ENCODE measurements at places on chromosomes 3 and 15. TPM values are rescaled to one million over a fixed set of nuclear protein-coding genes. Genes with fewer than 3 reads are reported as not detected.

DNA sequence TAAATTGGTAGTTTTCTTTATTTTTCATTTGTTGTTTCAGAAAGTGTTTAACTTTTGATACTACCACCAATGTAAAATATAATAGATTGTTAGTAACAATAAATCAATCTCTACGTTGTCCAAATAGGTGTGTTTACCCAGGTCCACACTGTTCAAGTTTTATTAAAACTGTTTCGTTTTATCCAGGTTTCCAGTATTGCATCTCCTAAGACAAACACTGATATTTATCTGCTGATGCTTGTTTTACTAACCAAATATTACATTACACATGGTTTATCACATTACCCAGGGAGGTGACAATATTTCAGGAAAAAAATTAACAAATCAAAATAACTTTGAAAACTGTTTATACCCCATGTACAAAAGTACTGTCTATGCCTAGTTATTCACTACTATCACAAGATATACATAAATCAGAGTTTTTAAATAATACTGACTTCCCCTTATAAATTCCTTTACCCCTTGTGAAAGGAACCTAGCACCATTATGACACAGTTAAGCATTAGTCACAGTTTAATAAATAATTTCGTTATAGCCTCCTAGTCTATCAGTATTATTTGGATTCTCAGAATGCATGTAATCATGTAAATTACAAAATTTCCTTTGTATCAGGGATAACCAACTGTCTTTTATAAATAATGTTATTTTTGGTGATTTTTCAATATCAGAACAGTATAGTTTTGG is 205.3 kb downstream of the ZBTB20 start:
- H3K4me1 ChIP-seq = no peaks in the 10 kb centered on the region
- no peak overlapping the region for H3K4me3 ChIP-seq
- no peaks in the 10 kb centered on the region for H3K36me3 ChIP-seq
- H3K27ac ChIP-seq = no peak overlapping the region
- no peak for DNase-seq

DNA sequence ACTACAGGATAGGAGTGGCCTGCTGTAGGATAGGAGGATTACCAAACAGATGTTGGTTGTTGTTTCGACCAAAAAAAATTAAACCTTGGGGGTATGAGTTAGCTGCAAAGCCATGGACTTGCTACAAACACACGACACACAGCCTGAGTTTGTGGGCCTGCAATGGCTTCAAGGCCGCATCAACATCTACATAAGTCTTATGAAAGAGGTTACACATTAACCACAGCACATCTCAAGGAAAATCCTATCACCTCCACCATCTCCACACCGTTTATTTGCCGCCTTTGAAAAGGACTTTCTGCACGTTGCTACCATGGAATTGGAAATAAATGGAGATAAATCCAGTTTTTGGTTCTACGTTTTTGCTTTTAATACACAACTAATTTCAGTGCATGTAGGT is 23.0 kb downstream of the LRIG1 start:
- H3K4me1 ChIP-seq = peaks cover 17% of the 10 kb centered on the region
- H3K36me3 ChIP-seq = no peaks in the 10 kb centered on the region
- H3K4me3 ChIP-seq = no peak overlapping the region
- DNase-seq = no peak
- no peaks in the 10 kb centered on the region for H3K27me3 ChIP-seq
- H3K27ac ChIP-seq = no peak overlapping the region

KY gene
- polyA plus RNA-seq = 0.09 TPM

SEC11A gene
- polyA plus RNA-seq = 76.1 TPM

GRCh38 chr3:396293-396692 is 199.7 kb downstream of the CHL1 start:
- H3K4me1 ChIP-seq = no peaks in the 10 kb centered on the region
- H3K4me3 ChIP-seq = no peak overlapping the region
- H3K36me3 ChIP-seq = no peaks in the 10 kb centered on the region

FEZF2 gene
- polyA plus RNA-seq = not detected

DNA sequence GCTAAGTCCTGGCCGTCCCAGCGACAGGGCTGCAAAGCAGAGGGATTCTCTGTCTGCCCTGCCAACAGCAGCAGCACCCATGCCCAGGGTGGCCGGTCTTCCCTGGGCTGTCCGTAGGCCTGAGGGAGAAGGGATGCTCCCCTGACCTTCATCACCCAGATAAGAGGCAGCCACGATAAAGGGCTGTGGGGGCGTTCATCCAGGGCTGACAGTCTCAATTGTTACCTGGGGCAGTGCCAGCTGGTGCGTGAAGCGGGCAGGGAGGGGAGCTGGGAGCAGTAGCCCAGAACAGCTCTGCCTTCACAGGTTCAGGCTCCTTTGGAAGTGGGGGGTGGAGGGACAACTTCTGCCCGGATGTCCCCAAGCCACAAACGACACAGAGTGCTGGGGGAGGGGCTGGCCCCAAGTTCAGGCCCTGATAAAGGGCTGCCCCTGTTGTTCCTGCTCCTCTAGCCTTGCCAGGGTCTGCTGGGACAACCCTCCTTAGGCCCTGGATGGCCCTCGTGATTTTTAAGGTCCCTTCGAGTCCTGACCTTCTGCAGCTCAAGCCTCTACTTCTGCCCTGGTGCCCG is 94.7 kb downstream of the RAB11A start:
- H3K27me3 ChIP-seq = no peaks in the 10 kb centered on the region
- H3K4me3 ChIP-seq = no peak overlapping the region
- no peak overlapping the region for H3K27ac ChIP-seq
- no peak for DNase-seq
- no peaks in the 10 kb centered on the region for H3K4me1 ChIP-seq

- peaks cover 22% of the 10 kb centered on the region for H3K4me1 ChIP-seq
- no peaks in the 10 kb centered on the region for H3K36me3 ChIP-seq
- H3K27me3 ChIP-seq = no peaks in the 10 kb centered on the region
- H3K4me3 ChIP-seq = no peak overlapping the region
Observed at GRCh38 chr3:10547841-10548783, 42.7 kb upstream of the ATP2B2 start.

GRCh38 chr3:127718916-127719290 is 46.2 kb downstream of the ABTB1 start:
- DNase-seq = no peak
- no peak overlapping the region for H3K27ac ChIP-seq

- H3K27me3 ChIP-seq = no peaks in the 10 kb centered on the region
- no peaks in the 10 kb centered on the region for H3K4me1 ChIP-seq
- no peak overlapping the region for H3K4me3 ChIP-seq
- H3K27ac ChIP-seq = no peak overlapping the region
Observed at GRCh38 chr3:8937064-8938020, 25.9 kb downstream of the RAD18 start.

CFAP100 gene
- polyA plus RNA-seq = not detected

DNA sequence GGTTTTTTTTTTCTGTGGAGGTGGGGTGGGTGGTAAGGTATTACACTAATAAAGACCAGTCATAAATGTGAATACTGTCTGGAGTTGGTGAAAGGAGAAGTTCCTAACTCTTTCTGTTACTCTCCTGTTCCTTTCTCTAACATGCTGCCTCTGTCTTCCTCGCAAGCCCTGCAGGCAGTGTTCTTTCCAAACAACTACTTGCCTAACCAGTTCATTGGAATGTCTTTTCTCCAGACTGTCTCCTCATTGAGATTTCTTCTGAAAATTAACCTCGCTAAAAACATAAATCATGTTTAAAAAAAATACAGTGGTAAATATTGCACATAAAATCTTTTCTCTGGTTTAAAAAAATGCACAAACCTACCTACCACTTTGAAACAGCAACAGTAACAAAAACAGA is 135.2 kb downstream of the TP63 start:
- no peaks in the 10 kb centered on the region for H3K36me3 ChIP-seq
- no peak overlapping the region for H3K4me3 ChIP-seq
- no peak for DNase-seq
- no peak overlapping the region for H3K27ac ChIP-seq
- H3K27me3 ChIP-seq = no peaks in the 10 kb centered on the region
- no peaks in the 10 kb centered on the region for H3K4me1 ChIP-seq

WDR6 gene
- 71.7 TPM for polyA plus RNA-seq

ALPK3 gene
- polyA plus RNA-seq = 0.12 TPM

- no peaks in the 10 kb centered on the region for H3K27me3 ChIP-seq
- no peak overlapping the region for H3K27ac ChIP-seq
- no peaks in the 10 kb centered on the region for H3K36me3 ChIP-seq
- H3K4me1 ChIP-seq = peaks cover 10% of the 10 kb centered on the region
- DNase-seq = peak; percentile 29
- no peak overlapping the region for H3K4me3 ChIP-seq
Observed at GRCh38 chr3:150495563-150496168, 50.6 kb downstream of the SERP1 start.

DNA sequence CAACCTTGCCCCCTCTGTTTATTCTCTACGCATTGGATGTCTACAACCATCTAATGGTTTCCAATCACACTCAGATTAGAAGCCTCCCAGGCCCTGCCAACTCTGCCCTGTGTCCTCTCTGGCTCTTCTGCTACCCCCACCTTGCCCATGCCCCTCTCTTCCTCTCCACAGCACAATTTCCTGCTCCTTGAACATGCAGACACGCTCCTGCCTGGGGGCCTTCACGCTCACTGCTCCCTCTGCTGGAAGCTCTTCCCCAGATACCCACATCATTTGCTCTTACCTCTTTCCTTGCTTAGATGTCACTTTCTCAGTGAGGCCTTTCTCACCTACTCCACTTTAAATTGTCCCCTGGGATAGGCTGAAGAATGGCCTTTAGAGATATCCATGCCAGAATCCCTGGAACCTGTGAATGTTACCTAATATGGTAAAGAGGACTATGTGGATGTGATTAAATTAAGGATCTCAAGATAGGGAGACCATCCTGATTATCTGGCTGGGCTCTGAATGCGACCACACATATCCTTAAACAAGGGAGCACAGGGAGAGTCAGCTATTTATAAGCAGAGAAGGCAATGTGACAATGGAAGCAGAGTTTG is 9.9 kb downstream of the KY start:
- no peaks in the 10 kb centered on the region for H3K4me1 ChIP-seq
- no peak overlapping the region for H3K27ac ChIP-seq
- H3K36me3 ChIP-seq = no peaks in the 10 kb centered on the region
- no peaks in the 10 kb centered on the region for H3K27me3 ChIP-seq
- H3K4me3 ChIP-seq = no peak overlapping the region
- peak; percentile 33 for DNase-seq

- no peak for DNase-seq
- H3K27me3 ChIP-seq = no peaks in the 10 kb centered on the region
- no peaks in the 10 kb centered on the region for H3K36me3 ChIP-seq
Observed at GRCh38 chr15:25829073-25829472, 34.1 kb downstream of the ATP10A start.

DNAH12 gene
- not detected for polyA plus RNA-seq

DNA sequence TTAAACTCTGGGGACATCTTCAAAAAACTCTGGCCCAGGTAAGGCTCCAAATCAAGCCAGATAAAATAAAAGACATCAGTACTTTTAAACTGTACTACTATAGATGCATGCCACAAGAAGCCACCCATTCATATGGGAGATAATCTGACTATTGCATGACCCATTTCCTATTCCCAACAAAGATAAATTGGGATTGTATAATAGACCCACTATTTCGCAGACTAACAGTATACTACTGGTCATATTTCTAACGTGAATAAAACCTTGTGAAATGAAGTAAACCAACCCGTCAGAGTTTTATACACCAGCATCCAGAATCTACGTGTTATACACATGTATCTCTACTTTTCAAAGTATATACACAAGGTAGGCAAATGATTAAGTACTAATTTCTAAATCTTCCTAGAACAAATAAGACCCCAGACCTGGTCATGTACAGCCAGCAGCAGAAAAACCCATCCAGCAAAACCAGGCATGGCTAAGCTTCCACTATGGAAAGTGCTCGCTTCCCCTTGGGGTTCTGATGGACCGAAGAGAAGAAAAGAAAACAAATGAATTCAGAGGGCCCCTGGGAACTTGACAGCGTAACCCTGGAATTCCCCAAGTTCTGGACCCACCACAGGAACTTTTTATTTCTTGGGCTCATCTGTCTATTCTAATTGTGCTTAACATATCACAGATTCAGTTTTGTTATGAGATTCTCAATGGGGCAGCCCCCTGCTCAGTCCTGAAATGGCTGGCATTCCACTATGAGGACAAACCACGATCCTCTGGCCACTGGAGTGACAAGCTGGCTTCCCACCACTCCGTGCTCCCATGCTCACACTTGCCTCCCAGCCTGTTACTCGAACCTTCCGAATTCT is 69.1 kb downstream of the MB21D2 start:
- H3K4me1 ChIP-seq = peaks cover 10% of the 10 kb centered on the region
- H3K36me3 ChIP-seq = no peaks in the 10 kb centered on the region
- no peak overlapping the region for H3K4me3 ChIP-seq
- DNase-seq = no peak
- H3K27ac ChIP-seq = no peak overlapping the region

GOLGA8G gene
- not detected for polyA plus RNA-seq

CD200 gene
- polyA plus RNA-seq = 0.13 TPM

B3GALNT1 gene
- 0.13 TPM for polyA plus RNA-seq

- H3K27ac ChIP-seq = no peak overlapping the region
- H3K27me3 ChIP-seq = no peaks in the 10 kb centered on the region
- no peaks in the 10 kb centered on the region for H3K36me3 ChIP-seq
Observed at GRCh38 chr3:13712682-13713180, 163.8 kb downstream of the FBLN2 start.

- H3K36me3 ChIP-seq = peaks cover 33% of the 10 kb centered on the region
- DNase-seq = no peak
- H3K27me3 ChIP-seq = no peaks in the 10 kb centered on the region
Observed at GRCh38 chr3:10253731-10254130, 5.5 kb downstream of the TATDN2 start.

SNX1 gene
- polyA plus RNA-seq = 115 TPM

PLSCR5 gene
- polyA plus RNA-seq = not detected

DNA sequence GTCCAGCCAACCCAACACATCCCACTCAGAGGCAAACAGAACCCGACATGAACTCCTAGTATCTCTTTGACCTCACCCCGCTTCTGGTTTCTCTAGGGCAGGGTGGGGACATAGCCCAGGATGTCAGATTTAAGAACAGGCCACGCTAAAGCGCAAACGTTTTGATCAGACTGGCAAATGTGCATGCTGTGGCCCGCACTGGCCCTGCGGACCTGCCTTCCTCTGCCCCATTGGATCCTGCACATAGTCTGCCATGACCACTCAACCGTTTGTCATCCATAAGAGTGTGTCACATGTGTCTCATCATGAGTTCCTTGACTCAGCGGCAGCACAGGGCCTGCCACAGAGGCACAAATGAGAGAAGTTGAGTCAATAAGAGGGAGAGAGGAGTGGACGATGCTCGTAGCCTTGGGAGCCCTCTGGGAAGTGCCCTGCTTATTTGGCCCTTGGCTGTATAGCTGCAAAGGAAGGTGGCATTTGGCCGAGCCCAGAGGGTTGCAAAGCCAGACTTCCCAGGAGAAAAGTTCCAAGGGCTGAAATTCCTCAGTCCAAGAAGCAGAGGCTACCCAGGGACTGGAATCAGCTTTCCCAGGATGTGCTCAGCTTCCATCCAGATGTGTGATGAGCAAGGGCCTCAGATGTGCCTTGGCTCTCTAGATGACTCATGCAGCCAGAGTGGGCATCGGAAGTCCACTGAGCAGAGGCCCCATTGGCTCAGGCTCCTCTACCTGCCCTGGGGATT is 55.5 kb upstream of the SLCO2A1 start:
- H3K4me3 ChIP-seq = no peak overlapping the region
- DNase-seq = no peak
- no peaks in the 10 kb centered on the region for H3K36me3 ChIP-seq
- no peaks in the 10 kb centered on the region for H3K4me1 ChIP-seq
- no peaks in the 10 kb centered on the region for H3K27me3 ChIP-seq
